ENCODE measurements at places on chromosomes 4 and X.

- DNase-seq, result no peak
Measured at GRCh38 chr4:81355136-81355535, 116.6 kb downstream of the RASGEF1B start.

DNA sequence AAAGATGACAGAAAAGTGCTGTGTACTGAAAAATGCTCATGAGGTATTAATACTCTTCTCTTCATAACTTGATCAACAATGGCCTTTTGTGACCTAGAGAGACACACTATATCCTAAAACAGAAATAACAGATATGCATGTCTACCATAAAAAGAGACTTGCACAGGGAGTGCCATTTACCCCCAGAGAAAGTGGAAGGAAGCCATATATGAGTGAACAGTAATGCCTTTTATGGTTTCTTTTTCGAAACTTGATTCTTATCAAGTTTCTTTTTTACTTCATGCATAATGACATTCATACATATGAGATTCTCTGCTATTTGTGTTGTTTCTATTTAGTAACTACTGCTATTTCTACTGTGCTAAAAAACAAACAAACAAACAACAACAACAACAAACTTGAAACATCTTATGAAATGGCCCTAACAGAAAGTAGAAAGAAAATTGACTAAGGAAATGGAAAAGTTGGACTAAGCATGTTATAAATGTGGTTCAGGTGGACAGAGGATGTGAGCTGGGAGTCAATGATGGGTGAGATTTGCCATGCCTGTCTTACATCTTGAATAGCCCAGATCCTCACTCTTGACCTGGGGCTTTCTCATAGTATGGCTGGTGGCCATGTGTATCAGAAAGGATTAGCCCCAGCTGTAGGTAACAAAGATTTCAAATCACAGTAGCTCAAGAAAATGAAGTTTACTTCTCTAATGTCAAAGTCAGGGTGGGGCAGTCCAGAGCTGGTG lies 43.8 kb downstream of the GEMIN8 start:
- no peak for DNase-seq

DNA sequence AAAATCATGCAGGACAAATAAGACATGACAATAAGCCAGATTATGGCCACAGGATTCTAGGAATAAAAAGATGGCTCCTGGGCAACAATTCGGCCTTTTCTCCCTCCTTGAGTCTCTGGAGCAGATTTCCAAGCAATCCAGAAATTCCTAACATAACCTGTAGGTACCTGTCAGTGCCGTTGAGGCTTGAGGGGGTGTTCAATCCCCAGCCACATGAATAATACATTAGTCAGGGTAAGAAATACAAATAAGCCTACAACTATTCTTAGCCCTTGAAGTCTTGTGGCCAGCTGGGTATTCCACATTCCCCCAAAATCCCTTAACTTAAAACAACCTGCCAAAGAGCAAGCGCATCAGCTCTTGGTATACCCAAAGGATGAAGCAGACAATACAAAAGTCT lies 9.7 kb downstream of the CXorf38 start:
- no peak for DNase-seq

DNA sequence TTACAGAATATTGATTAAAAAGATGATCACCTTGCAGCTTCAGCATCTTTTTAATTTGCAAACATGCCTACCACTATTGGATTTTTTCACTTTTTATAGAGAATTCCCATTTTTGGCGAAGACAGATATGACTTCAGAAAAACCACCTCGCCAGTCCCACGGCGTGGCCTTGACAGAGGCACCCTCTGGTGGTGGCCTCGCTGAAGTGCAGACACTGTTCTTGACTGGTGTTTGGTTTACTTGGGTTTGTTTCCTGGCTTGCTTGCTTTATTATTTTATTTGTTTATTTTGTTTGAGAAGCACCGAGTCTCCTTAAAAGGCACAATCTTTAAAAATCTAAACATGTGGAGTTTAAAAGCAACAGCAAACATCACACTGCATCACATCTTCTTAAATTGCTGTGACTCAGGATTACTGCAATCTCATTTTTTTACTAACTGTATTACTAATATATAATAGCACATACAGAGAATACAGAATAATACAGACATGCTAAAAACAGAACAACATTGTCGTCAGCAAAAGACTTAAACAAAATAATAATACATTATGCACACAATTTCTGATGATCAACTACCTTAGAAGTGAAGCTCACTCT lies 13.1 kb upstream of the AMTN start:
- DNase-seq, result peak; percentile 66

DNA sequence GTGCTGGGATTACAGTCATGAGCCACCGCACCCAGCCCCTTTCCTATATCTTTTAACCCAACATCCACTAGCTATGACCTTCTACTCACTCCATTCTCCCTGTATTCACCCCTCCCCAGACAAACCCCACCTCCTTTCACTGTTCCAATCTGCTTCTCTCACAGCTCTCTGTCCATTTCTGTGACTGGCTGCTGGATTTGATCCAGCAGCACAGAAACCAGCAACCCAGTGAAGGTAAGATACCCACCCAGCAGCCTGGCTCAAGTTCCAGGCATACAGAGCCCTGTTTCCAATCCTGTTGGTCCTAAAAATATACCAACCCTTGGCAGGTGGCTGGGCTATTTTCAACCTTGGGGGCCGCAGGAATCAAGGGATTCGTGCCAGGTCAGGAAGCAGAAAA lies 56.9 kb upstream of the SMIM10 start:
- peak; percentile 24 for DNase-seq

DNA sequence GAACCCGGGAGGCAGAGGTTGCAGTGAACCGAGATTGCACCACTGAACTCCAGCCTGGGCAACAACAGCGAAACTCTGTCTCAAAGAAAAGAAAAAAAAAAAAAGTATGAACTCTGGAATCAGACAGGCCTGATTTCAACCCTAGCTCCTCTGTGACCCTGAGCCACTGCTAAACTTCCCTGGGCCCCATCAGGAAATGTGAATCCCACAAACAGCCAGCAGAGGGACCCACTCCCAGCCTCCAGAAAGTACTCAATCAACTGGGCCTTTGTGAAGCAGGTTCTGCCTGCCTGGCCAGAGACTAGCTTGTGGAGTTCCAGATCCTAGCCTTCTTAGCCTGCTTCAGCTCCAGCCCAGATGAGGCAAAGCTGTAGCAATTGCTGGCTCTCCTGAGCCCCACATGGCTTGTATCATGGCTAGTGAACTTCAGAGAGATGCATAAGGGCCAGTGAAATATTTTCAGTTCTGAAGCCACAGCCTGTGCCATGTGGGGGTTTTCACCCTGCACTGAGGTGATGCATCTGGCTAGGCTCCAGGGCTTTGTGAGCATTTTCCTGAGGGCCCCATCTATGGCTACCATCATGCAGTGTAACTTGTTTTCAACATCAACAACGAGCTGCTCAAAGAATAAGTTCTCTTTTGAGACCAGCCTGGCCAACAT lies 7.2 kb upstream of the IDS start:
- DNase-seq, result peak; percentile 54

- no peak for DNase-seq
Measured at GRCh38 chr4:127648061-127648460, 15.3 kb downstream of the INTU start.

- DNase-seq, result peak; percentile 23
Measured at GRCh38 chr4:3010998-3011397, 47.6 kb downstream of the GRK4 start.

- peak; percentile 29 for DNase-seq
Measured at GRCh38 chrX:55908661-55909212, 191.2 kb downstream of the RRAGB start.

- DNase-seq, result peak; percentile 76
Measured at GRCh38 chrX:12984603-12985319, 9.9 kb downstream of the TMSB4X start.

- no peak for DNase-seq
Measured at GRCh38 chrX:107452581-107452980, 3.1 kb downstream of the FRMPD3 start.

GRCh38 chrX:82141942-82142341 lies 940.0 kb downstream of the SH3BGRL start:
- DNase-seq, result no peak

GRCh38 chrX:41064018-41064417 lies 21.2 kb upstream of the USP9X start:
- peak; percentile 32 for DNase-seq

DNA sequence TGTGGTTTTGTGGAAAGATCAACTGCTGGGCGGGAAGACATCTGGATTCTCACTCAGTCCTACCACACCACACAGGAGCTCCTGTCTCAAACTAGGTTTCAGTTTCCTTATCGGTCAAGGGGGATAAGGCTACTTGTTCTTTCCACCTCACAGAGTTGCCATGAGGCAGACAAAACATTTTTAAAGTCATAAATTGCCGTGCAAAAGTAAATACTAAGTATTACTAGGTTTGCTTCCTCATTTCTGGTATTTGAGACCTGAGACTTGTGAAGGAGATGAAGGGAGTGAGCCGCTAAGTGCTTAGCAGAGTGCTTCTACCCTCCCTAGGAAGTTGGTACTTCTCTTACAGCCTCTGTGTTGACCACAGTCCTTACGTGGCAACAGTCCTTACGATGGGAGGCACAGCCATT lies 1.5 kb downstream of the LAP3 start:
- DNase-seq, result no peak

DNA sequence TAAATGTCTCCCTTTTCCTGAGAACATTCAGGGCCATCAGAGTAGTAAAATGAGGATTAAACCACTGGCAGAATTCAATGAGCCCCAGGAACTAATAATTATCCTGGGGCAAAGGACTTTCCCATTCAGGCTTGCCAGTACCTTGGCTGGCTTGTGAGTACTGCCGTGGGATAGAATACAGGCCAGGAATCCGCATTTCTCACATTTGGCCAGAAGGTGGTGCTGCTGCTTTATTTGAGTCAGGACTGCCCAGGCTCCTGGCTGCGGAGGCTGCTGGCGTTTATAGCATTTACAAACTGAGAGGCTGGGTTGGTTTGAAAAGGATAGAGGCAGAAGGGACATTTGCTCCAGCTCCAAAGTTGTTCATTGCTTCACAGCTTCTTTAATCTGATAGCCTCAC lies 91.4 kb downstream of the RTL9 start:
- peak; percentile 90 for DNase-seq

- DNase-seq, result peak; percentile 45
Measured at GRCh38 chr4:38385093-38386004, 278.6 kb upstream of the KLF3 start.

DNA sequence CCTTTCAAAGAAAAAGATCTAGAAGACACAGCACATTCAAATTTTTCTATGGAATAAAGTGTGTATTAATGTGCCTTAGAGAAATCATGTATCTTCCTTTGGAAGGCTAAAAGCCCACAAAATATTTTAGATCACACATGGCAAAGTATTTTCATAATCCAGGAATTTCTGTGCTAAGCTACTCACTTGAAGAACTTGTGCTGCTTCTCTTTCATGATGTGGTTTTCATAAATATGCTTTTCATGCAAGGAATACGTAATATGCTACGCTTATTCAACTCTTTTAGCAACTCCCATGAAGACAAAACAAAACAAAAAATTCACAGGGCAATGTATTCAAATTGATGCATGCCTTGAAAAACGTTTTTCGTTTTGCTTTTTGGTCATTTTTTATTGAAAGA lies 125.6 kb downstream of the ARHGAP24 start:
- no peak for DNase-seq

GRCh38 chr4:112038861-112039260 lies 106.4 kb upstream of the FAM241A start:
- peak; percentile 18 for DNase-seq

GRCh38 chrX:152641256-152641875 lies 3.7 kb downstream of the GABRQ start:
- DNase-seq, result no peak

GRCh38 chr4:77493829-77494551 lies 111.6 kb upstream of the CXCL13 start:
- DNase-seq, result no peak

DNA sequence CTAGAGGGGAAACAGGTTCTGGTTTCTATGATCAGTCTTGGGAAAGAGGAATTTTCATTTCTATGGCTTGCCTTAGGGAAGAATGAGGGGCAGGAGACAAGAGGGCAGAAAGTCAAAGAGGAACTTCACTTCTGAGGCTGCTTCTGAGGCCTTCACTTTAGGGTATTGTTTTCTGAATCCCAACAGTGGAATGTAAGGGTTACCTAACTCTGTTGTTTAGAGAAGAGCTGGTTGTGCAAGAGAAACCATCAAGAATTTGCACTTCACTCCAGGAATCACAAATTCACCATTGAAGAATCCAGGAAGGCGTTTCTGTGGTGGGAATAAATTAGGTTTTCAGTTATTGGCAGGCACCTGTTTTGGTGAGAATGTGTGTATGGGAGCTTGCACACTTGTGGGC lies 126.7 kb upstream of the AMOT start:
- DNase-seq, result peak; percentile 56

- DNase-seq, result no peak
Measured at GRCh38 chrX:19070555-19070994, 51.7 kb downstream of the ADGRG2 start.

- no peak for DNase-seq
Measured at GRCh38 chr4:139720806-139721205, 55.2 kb downstream of the MGST2 start.

- DNase-seq, result no peak
Measured at GRCh38 chr4:36573441-36573840, 292.0 kb downstream of the DTHD1 start.

- no peak for DNase-seq
Measured at GRCh38 chr4:31190671-31191070, 470.5 kb downstream of the PCDH7 start.

- DNase-seq, result no peak
Measured at GRCh38 chr4:177879851-177880250, 437.6 kb upstream of the AGA start.

DNA sequence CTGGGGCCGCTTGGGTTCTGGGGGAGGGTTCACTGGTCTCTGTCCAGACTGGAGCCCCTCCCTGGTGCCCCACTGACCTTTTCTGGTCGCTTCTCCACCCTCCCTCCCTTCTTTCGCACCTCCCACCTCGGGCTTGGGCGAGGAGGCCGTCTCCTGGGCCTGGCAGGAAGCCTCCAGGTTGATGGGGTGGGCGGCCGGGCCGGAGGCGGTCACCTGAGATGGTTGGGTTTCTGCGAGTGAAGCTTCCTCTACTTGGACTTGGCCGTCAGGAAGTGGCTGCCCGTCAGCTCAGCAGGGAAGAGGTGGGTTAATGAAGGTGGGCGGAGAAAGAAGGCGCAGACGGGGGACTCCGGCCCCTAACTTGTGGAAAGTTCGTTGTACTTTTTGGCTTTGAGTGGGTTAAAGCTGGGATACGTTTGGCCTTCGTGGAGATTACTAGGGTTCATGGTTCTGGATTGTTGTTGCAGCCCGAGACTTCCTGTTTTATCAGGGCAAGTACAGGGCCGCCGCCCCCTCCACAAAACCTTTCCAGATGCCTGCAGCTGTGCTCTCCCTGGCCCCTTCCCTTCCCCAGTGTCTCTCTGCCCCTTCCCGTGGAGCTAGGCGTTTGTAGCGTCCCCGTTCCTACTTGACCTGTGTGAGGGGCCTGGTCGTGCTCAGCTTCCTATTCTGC lies 1.2 kb downstream of the AKAP17A start:
- DNase-seq, result peak; percentile 29

GRCh38 chr4:141473952-141474351 lies 162.4 kb upstream of the IL15 start:
- no peak for DNase-seq

- DNase-seq, result no peak
Measured at GRCh38 chrX:150329282-150329681, 33.8 kb upstream of the MAMLD1 start.
